ENCODE measurements at places on chromosomes 16 and 17.

DNA sequence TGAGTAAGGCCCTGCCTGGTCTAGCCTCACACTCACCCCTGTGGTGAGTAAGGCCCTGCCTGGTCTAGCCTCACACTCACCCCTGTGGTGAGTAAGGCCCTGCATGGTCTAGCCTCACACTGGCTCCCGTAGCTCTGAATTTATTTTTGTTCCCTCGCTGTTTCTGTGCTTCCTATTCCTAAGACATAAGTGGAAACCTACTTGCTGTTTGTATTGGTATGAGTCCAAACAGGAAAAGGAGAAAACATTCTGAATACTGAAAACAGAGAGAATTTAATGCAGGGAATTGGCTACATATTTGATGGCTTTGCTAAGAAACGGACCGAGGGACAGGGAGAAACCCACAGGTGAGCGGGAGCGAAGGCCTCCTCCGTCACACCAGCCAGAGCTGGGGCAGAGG is 267.8 kb downstream of the FOXL1 start:
- no peak for DNase-seq

- DNase-seq, result no peak
Measured at GRCh38 chr17:49226771-49227435, 3.7 kb downstream of the PHOSPHO1 start.

DNA sequence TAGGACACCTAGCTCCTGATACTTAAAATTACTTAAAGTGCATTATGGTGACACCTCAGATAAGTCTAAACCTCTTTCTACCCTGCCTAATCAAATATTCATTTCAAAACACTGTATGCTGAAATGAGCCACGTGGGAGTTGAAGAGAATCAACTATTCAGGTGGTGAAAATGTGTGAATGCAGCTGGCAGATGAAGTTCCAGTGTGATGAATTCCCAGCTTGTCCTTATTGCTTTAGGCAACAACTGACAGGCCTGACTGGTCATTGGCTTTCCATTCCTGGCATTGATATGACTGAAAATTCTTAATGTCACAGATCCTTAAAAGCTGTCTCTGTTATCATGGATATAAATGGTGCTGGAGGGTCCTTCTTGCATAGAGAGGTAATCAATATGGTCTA is 301.9 kb upstream of the TBX2 start:
- no peak for DNase-seq

GRCh38 chr17:28335959-28336871 is 654 bp downstream of the TNFAIP1 start:
- DNase-seq, result no peak

GRCh38 chr17:4509401-4509800 is 10.7 kb downstream of the SPNS2 start:
- DNase-seq, result no peak

- no peak for DNase-seq
Measured at GRCh38 chr17:64497565-64498035, 746 bp upstream of the POLG2 start.

DNA sequence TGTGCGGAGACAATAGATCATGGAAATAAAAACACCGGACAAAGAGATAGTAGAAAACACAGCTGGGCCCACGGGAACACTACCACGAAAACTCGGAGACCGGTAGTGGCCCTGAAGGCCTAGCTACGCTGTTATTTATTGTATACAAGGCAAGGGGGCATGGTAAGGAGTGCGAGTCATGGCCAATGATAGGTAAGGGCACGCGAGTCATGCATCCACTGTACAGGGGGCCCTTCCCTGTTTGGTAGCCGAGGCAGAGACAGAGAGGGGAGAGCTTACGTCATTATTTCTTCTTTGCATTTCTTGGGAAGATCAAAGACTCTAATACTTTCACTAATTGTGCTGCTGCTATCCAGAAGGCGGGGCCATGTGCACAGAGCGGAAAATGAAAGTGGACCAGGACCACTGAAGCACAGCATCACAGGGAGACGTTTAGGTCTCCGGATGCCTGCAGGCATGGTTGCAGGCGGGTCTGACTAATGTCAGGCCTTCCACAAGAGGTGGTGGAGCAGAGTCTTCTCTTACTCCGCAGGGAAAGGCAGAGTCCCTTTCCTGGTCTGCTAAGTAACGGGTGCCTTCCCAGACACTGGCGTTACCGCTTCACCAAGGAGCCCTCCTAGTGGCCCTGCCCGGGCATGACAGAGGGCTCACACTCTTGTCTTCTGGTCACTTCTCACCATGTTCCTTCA is 74.4 kb upstream of the ARL4D start:
- DNase-seq, result no peak

DNA sequence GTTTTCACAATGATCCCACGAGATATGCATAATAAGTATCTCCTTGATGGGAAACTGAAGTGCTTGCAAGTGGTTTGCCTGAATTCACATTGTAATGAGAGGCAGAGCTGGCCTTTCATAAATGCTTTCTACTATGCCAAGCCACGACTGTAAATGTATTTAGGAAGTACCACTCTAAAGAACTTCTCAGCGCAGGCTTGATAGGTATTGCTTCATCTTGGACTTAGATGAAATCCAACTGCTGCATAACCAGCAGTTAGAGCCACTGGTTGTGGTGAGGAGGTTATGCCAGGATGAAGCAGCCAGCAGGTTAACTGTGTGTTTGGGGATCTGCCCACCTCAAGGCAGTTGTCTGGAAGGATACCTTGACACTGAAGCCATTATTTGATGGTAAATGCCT is 26.8 kb downstream of the MARCHF10 start:
- DNase-seq, result no peak

GRCh38 chr17:10417431-10417830 is 4.3 kb downstream of the MYH8 start:
- DNase-seq, result no peak

Measured in CD4-positive, alpha-beta T cell treated with Interleukin-4 for 4 hours (primary cell).